ENCODE measurements at places on chromosomes 3 and 15. TPM values are rescaled to one million over a fixed set of nuclear protein-coding genes. Genes with fewer than 3 reads are reported as not detected.

Gene FANCD2OS
- polyA plus RNA-seq = not detected

Gene SMCO1
- polyA plus RNA-seq = not detected

Gene FBLN2
- 0.03 TPM for polyA plus RNA-seq

Gene C3orf85
- polyA plus RNA-seq = not detected

Gene BHLHE40
- 40.8 TPM for polyA plus RNA-seq

Gene ZNF280D
- polyA plus RNA-seq = 2.4 TPM

Gene ILDR1
- 0.20 TPM for polyA plus RNA-seq

Gene CLSTN2
- 0.56 TPM for polyA plus RNA-seq

Gene ETFA
- 141 TPM for polyA plus RNA-seq

DNA sequence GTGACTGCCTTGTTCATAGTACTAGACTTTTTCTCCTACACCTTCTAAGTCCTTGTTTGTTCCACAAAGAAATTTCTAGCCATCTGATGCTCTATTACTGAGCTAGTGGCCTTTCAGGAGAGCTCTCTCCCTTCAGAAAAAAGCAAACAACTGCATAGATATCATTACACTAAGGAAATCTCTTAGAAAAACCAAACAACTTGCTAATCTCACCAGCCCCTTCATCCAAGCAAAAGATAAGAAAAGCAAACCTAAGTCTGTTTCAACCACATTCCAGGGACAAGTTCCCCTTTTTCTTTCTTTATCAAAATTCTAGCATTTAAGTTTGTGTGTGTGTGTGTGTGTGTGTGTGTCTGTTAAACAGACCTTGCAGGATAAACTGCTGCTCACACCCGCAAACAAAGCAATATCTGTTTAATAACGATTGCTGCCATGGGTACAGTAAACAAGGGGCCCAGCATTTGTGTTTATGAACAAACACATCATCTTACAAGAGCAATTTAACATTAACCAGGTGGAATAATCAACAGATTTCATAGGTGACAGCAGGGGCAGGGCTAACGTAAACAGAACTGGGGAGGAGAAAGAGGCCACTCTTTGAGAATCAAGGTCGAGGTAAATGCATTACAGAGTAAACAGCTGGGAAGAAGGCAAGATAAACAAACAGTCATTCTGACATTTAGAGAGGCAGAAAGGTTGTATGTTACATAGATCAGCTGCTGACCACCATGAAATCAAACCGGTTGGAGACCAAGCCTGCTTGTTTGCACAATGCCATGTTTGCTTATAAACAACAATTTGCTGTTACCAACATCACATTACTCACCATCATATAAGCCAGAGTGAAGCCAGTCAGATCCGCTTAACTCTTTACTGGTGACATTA lies 375.1 kb downstream of the FOXP1 start:
- no peak for DNase-seq

- no peak for DNase-seq
These were observed 74.3 kb downstream of the RBPMS2 start for GRCh38 chr15:64701051-64701450.

DNA sequence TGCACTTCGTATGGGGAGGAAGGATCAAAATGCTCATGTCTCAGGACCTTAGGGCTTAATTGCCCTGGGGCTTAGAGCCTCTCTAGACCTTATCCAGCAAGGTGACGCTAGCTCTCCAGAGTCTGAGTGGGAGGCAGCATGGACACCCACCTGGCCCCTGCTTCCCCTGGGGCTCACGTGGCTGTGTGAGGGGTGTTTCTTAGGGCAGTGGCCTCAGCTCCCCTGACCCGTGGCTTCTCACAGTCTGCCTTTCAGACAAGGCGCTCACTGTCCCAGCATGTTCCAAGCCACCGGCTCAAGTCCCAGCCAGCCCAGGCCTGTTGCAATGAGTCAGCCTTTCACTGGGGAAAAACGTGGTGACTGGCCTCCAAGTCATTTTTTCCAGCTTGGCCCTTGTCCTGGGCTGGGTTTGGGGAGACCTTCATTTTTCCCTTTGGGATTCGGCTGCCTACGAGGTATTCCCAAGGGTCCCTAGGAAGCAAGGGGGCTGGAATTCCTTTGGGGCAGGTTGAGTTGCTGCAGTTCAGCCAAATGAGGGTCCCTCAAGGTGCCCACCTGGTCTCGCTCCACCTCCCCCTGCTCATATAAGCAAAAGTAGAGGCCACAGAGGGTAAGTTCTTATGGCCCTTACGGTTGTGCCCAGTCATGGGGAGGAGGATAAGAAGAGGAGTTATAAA lies 15.7 kb downstream of the BHLHE40 start:
- DNase-seq = peak; percentile 99

GRCh38 chr3:10925436-10926255 lies 66.9 kb upstream of the SLC6A1 start:
- no peak for DNase-seq

DNA sequence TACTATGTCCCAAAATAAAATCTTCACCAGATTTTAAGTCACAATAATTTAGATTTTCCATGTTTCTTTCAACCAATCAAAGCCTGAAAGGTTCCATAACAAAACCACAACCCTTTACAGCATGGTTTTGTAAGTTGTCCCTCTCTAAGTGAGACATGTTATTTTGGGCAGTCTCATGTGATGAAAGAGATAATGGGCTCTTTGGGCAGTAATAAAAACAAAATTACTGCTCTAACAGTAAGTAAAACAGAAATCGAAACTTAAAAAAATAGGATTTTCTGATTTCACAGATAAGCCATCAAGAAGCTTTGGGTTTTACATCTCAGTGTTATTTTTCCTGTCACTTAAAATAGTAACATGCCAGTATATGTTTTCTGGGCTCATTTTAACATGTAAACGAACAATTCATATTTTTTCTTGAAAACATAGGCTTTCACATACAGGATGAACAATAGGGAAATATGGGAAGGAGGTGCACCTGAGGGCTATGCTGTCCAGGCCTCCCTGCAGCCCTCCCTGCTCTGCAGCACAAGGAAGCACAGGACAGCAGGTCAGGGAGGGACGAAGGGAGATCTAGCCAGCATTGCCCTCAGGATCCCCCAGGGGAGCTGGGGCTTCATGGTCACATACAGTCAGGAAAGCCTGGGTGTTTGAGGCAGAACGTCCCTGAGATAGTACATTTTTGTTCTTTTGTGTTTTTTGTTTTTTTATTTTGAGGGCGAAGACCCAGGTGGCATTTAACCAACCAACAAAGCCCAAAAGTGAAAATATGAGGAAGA lies 157.4 kb downstream of the SHOX2 start:
- no peak for DNase-seq

- DNase-seq = no peak
These were observed 37.0 kb downstream of the ETFA start for GRCh38 chr15:76274226-76274625.

- DNase-seq = no peak
These were observed 21.7 kb upstream of the ASB14 start for GRCh38 chr3:57314204-57314603.

DNA sequence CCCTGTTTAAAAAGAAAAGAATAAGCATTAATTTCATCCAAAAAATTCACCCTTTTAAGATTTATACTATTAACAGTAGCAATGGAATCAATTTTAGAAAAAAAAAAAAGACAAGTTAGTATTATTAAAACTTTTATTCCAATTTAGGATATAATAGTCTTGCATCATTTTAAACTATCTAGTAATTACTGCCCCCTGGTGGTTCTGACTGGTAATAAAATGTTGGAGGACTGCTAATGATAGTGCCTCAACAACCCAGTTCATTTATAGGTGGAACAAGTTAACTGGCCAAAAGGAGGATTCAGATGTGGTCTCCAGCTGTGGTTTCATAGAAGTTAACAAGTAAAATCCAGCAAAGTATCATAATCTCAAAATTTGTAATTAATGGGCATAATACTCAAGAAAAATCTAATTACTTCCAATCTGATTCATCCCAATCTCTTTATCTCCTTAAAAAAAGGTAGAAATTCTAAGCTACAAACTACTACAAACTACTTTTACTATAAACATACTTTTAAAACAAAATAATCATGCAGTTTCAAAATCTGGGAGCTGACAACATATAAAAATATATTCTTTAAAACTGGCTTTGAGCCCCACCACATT lies 30.7 kb upstream of the WDR49 start:
- DNase-seq = peak; percentile 42

DNA sequence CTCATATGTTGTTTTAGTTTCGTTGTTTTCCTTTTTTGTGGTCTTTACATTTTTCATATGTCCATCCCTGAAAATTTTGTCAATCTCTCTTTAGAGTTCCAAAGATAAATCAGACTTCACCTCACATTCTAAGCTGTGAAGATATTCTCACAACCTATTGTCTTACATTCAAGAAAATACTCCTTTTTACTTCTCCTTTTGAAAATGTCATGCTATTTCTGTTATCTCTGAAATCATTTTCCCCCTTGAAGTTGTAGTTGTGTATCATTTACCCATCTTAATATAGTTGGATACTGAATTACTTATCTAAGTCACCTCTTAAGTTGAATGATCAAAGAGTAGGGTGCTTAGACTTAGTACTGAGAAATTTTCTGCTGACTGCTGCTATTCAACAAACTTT lies 74.3 kb downstream of the DCUN1D1 start:
- DNase-seq = no peak

DNA sequence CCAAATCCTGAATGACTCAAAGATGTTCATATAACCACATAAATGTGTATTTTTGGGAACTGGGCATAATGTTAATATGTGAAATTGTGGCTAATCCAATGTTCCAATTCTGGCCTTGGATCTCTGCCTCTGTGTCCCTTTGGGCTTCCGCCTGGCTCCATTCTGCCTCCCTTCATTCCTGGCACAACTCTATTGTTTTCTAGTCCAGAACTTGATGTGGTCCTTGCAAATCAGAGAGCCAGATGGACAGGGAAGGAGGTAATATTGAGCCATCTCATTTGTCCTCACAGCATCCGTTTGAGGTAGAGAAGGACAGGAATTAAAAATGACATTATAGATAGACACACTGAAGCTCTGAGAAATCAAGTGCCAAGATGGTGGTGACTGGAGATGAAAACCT lies 355.7 kb upstream of the TBL1XR1 start:
- no peak for DNase-seq

- no peak for DNase-seq
These were observed 192.2 kb upstream of the MME start for GRCh38 chr3:154887869-154888268.

DNA sequence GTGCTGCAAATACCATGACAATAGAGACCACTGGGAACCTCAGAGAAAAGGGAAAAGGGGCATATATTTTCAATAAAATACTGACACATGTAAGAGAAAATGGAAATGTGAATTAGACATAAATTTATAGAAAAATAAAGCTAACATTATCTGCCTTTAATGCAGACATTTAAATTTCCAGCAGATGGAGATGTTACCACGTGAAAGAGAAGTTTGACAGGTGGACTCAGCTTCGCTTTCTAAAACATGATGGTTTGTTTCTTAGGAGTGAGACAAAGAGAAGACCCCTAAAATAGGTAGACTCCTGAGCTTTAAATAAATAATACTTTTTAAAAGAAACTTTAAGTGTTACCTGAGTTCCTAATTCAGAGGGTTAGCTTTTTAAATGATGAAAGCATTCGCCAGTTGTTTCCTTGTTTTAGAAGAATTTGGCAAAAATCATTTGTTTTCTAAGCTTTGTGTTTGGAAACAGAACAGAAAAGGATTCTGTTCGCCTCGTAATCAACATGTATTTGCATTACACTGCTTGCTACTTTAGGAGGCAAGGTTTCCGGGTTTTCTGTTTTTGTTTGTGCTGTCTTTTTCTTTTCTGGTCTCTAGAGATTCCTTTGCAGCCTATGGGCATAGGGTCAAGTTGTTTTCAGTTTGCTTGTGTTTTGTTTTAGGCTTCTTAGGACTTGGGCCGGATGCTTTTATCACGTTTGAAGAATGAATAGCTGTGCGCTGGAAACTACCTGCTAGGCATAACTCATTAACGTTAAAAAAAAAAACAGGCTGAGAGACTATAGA lies 271.4 kb downstream of the THSD4 start:
- no peak for DNase-seq

GRCh38 chr3:156226676-156227420 lies 106.5 kb downstream of the KCNAB1 start:
- no peak for DNase-seq

DNA sequence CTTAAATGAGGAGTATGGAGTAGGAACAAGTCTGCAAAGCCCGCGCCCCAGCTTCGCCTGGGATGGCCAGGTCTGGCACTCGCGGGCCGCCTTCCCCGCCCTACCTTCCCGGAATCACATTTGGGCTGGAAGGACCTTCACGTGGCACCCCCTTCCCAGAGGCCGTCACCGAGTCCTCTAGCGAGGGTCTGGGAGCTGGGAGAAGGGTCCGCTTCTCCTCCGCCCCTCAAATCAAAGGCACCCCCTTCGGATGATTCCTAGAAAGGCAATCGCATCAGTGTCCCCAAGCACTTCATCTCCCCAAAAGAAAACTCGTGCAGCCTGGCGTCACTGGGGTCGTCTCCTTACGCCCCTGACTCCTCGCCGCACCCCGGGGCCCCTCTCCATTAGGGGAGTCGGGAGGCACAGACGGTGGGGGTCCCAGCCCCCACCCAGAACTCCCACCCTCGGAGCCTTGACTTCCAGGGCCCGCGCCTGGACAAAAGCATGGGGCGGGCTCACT lies 380 bp downstream of the MYLK start:
- DNase-seq = peak; percentile 32

DNA sequence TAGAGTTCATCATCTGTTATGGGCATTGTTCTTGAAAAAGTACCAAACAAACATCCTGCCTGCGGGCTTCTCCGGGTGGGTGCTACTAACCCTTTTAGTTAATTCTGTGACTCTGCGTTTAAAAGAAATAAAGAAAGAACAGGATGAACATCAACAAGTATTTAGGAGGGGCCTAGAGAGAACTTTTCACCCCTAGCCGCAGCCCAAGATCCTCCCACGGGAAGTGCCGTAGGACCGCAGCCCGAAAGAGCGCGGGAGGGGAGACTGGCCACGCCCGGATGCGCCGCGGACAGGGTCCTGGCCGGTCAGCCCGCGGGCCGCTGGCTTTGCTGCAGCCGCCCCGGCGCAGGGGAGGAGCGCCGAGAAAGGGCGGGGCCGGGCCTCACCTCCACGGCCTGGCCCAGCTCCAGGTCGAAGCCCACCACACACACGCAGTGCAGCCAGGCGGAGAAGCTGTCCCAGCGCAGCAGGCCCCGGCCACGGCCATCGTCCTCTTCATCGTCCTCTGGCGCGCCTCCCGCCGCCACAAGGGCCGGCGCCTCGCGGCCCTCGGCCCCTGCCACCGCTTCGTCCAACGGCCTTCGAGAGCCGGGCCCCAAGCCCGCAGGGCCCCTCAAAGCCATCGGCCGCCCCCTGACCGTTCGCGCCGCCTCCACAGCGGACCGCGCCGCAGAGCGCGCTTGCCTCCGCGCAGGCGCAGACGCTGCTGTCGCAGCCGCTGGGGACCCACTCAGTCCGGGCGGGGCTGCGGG lies at the start of gene DENND6A:
Gene DENND6A, minus strand, starts transcription at position 682 of the 752 bp plus-strand sequence. Its CDS starts 59 bp downstream, at position 623.
- peak; percentile 92 for DNase-seq

DNA sequence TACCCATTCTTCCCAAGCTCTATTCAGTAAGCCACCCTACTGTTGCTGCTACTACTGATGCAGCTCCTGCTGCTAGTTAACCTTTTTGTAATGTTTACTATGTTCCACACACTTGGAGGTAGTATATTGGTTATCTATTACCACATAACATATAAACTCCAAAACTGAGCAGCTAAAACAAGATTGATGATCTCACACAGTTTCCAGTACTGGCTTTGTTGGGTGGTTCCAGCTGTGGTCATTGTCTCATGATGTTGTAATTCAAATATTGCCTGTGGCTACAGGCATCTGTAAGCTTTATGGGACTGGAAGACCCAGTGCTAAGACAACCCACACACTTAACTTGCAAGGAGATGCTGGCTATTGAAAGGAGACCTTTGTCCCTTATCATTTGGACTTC lies 556.2 kb upstream of the SUCLG2 start:
- DNase-seq = no peak

Data from mammary epithelial cell (primary cell).